OCI-LY7 (cell line): ENCODE measurements at places on chromosomes 12 and 14.
A peak's percentile ranks its signal among the peaks of the same experiment; 100 is the strongest.

GRCh38 chr14:72443991-72444441 is 449.9 kb downstream of the DPF3 start:
- DNase-seq = peak; percentile 20

DNA sequence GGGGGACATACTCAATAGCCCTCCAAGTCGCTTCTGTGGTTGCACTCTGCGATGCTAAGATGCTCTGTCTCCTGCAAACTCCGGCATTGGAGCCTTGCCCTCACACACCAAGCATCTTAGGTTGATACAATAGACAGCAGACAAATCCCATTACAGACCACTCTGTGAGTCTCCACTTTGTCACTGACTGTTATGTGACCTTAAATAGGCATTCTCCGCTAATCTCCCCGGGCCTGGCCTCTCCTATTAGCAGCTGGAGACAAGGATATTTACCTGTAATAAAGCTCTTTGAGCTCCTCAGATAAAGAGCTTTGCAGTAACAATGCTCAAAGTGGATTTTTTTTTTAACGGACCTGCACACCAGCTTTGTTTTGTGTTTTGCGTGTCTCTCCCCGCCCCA is 479.7 kb upstream of the TBX3 start:
- DNase-seq = no peak

DNA sequence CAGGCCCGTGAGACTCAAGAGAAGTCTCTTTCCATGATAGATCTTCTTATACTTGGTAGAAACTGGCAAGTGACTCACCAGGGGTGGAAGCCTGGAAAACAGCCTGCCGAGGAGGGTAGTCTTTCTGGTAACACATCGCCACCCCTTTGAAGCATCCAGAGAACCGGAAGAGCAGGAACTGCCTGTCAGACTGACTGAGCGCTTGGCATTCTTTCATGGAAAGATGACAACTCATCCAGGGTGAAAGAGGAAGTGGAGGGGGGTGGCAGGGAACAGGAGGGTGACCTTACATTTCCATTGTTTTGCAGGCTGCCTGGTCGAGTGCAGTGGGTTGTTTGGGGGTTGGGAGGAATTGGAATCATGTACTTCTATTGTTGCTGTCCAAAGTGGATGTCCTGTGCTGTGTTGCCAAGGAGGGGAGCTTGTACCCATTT is 34.5 kb downstream of the PRKCH start:
- no peak for DNase-seq

DNA sequence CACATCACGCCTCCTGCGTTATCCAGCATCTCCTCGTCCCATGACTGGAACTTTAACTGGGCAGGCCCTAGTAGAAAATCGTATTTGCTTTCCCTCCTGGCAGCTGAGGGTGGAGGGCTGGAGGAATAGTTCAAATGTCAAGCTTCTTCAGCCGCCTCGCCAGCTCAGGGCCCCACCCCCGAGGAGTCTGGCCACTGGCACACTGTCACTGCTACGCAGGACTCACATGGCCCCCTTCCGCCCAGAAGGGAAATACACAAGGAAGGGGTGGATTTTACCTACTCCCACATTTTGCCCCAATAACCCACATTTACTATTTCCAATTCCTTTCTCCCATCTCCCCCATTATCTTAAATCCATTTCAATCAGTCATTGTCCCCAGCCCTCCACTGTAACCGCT is 8.6 kb downstream of the SLC6A13 start:
- no peak for DNase-seq

DNA sequence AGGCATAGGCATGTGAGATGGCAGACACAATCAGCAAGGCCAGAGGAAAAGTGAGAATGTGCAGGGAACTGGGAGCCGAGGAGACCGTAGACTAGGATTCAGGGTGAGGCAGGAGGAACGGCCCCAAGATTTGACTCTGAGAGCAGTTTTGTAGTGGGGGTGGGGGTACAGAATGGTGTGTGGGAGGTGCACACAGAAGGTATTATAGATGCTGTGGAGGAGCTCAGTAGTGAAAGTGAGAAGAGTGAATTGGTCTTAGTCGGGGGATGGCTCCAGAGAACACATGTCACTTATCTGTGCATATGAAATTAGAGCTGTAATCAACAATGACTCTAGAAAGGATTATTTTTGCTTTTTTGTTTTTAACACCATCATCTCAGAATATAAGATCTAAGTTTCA is 11.9 kb downstream of the ZNF664 start:
- DNase-seq = no peak

GRCh38 chr12:47741340-47741703 is 16.0 kb upstream of the ENDOU start:
- DNase-seq = peak; percentile 56

DNA sequence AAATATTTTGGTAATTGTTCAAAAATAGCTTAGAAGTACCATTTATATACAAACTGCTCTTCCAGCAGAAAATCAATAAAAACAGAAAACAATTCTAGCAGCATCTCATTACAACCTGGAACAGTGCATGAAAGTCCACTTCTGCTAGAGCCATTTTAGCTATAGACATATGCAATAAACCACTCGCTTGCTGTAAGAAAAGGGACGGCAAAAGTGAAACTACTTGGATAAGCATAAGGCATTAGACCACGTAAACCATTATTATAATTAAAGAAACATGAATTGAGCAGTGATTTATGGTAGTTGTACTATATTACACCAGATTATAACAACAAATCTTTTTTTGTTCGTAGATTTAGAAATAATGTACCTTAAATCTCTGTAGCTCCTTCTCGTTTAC is 48.7 kb downstream of the LRIG3 start:
- no peak for DNase-seq

GRCh38 chr12:116726694-116727093 is 11.2 kb downstream of the SPRING1 start:
- no peak for DNase-seq
